ENCODE measurements at places on chromosomes 13 and 19.

DNA sequence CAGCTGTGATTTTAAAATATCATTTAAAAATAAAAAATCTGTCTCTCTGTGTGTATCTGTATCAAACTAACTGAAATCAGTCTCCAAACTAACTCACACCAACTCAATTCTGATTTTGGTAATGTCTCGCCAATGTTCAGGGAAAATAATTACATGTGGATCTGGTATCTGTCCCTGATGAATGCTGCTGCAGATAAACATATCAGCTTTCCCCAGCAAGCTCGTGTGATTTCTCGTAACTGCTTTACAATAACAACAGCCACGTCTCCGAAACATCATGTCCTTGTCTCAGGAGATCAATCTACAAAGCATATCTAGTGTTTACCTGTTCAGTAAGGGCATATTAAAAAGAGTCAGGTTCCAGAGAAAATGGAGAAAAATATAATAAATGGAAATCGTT is 129.0 kb downstream of the IRS2 start:
- no peak for DNase-seq

- DNase-seq, result peak; percentile 58
These were observed 21.0 kb downstream of the EPSTI1 start for GRCh38 chr13:42970824-42971690.

DNA sequence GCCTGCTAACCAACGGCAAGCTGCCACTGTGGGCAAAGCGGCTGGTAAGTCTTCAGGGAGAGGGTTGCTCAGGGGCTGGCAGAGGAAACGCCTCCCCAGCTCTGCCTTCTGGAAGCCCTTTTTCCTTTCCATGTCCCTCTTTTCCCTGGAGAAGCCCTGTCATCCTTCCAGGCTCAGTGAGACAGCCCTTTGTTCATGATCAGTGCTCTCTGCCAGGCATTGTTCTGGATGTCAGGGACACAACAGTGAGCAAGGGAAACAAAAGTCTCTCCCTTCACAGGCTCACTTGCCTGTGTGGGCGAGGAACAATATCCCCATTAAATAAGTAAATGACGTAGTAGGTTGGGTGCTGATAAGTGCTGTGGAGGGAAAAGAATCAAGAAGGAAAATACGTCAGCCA is 13.9 kb upstream of the OVOL3 start:
- no peak for DNase-seq

DNA sequence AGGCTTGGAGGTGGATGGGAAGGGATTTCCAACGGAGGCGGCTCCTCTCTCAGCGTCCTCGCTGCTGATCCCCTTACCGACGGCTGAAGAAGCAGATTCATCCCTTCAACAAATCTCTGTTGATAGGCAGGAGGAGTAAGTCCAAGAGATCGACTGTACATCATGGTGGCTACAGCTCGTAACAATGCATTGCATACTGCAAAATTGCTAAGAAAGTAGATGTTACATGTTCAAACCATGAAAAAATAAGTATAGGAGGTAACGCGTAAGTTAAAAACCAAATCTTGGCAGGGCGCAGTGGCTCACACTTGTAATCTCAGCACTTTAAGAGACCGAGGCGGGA is 468 bp upstream of the SLC39A3 start:
- DNase-seq, result no peak

DNA sequence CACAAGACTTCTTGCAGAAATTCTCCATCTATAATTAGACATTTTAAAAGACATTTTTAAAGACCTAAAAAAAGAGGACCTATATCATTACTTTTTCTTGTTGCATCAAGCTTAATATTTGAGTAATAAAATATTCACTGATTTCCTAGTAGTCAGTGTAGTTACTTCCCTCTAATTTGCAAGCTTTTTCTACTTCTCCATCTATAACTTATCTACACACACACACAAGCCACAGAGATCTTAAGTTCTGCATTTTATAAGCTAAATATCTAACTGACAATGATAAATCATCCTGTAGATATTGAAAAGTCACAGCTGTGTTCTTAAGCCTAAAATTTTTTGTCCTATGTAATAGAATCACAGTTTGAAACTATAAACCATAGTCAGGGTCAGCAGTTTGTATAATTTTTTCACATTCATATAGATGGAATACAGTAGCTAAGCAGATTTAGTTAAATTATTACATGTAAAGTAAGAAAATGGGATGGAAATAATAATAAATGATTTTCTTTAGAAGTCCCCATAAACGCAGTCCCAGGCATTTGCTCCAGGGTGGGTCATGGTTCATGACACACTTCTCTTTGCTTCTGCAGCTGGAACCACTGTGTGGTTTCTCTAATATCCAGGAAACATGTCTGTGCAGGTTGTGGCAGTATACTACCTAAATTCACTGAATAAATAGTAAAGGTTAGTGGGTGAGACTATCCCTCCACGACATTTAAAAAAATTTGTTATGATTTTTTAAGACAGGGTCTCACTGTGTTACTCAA is 60.2 kb downstream of the ESD start:
- peak; percentile 79 for DNase-seq

GRCh38 chr19:6473647-6474046 is 7.9 kb downstream of the DENND1C start:
- no peak for DNase-seq

DNA sequence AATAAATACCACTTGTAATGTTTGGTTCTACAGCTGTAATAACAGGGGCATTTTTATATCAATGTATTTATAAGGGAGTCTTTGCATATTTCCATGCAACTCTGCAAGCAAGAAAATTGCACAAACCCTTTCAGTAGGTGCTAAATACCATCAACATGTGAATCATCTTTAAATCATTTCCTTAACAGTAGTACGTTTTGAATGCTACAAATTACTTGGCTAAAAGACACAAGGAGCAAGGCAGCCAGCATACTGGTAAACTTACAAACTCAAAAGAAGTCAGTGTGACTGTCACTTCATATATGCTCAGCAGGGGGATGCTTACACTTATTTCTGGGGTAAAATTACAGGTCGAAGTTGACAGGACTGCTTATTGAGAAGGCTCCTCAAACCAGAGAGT is 402.4 kb downstream of the EFNB2 start:
- no peak for DNase-seq

GRCh38 chr13:44436589-44437337 is 63.1 kb downstream of the SERP2 start:
- DNase-seq, result peak; percentile 65

DNA sequence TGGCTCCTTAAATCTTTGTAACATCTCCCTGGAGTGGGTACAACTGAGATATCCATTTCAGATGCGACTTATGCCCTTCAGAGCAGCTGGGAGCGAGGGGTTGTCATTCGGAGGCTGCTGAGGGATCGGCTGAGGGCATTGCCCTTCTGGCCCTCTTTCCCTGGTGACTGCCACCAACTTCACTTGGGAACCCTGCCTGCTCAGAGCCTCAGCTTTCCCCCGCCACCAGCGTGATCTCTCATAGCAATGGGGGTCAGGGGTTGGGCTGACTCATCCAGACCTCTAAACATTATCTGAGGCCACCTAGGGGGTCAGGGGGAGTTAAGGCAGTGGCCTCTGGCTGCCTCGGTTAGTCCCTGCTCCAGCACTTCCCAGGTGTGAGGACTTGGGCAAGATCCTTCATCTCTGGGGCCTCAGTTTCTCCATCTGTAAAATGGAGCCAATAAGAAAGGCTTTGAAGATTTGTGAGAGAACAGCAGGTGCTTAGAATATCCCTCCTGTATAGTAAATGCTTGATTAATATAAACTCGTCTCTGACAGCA is 1.1 kb downstream of the PRX start:
- no peak for DNase-seq

- DNase-seq, result no peak
These were observed 143.6 kb upstream of the SERP2 start for GRCh38 chr13:44230071-44230470.

GRCh38 chr13:43877766-43878165 is 1.8 kb downstream of the CCDC122 start:
- no peak for DNase-seq

GRCh38 chr13:48532256-48532505 is 699 bp downstream of the RCBTB2 start:
- DNase-seq, result peak; percentile 74

DNA sequence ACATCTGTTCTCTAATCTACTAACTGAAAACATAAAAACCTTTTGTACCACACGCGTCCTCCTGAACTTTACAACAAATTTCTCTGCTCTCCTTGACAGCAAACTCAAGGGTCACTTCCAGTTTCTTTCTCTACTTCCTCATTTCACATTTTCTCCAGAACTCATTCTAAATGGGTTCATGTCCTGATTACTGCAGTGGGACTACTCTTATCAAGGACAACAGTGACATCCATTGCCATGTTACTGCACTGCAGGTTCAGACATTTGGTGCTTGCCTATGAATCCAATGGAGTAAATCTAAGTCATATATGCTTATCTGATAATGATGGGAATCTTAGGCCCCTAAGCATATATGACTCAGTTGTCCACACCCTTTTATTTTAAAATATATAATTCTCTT is 35.3 kb downstream of the FPR3 start:
- DNase-seq, result peak; percentile 93

DNA sequence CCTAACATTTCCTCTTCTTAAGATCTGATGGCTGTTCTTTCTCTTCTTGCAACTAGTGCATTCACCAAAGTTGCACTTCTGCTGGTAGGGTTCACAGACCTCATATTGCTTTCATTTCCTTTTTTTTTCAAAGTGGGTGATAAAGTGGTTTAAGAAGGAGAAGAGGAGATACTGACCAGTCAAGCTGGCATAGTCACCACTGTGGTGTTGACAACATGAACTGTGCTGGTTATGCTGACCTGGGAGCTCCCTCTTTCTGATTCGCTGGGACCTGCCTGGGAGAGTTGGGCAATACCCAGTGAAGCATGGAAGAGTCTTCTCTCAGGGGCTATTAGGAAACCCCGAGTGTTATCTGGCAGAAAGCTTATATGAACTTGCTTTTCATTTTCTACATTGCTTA is 222.9 kb downstream of the SLITRK5 start:
- DNase-seq, result peak; percentile 25

DNA sequence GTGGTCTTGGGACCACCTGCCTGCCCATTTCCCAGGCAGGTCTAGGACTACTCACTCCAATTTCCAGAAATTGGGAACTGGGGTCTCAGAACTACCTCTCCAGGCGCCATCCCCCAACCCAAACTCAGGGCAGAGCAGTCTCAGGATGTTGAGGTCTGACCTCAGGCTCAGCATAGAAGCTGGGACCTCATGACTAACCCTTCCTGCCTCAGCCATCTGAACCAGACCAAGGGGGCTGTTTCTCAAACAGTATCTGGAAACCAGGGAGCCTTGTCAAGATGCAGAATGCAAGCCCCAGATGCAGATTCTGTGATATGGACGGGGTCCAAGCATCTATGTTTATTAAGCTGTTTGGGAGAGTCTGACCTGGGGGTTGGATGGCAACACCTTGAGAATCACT is 1.3 kb downstream of the FBXW9 start:
- DNase-seq, result no peak

- DNase-seq, result no peak
These were observed 1.4 kb upstream of the PLIN4 start for GRCh38 chr19:4519521-4520277.

DNA sequence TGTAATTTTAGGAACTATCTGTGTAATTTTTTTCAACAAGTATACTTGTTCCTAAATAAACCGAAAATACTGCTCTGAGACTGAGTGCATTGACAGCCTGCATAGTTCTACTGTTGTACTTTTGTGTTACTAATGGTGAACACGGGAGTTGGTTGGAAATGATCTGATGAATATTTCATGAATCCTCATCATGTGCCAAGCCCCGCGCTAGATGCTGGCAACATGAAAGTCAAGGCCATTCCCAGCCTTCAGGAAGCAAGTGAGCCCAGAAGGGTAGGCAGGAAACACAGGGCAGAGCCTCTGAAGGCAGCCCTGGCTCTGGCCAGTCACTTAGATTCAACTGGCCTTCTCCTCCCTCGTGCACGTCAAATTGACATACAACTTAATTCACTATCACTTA is 106.1 kb downstream of the ABCC4 start:
- DNase-seq, result no peak

DNA sequence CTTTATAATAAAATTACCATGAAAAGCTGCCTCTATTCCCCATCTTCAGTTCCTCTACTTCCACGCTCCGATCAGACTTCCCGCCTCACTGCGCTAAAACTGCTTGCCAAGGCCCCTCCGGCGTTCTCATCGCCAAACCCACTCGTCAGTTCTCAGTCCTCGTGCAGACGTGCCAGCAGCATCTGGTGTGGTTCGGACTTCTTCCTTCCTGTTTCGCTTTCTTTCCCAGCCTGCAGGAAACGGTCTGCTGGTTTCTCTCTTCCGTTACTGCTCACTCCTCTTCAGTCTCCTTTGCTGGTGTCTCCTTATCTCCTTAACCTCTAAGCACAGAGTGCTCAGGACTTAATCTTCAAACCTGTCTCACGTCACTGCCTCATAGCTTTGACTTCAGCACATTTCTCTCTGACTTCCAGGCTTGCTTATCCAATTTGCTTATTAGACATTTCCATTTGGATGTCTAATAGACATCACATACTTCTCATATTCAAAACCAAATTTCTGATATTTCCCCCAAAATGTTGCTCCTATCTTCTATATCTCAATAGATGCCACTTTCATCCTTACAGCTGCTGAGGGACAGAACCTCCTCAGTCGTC is 40.3 kb downstream of the RCBTB2 start:
- DNase-seq, result peak; percentile 99

DNA sequence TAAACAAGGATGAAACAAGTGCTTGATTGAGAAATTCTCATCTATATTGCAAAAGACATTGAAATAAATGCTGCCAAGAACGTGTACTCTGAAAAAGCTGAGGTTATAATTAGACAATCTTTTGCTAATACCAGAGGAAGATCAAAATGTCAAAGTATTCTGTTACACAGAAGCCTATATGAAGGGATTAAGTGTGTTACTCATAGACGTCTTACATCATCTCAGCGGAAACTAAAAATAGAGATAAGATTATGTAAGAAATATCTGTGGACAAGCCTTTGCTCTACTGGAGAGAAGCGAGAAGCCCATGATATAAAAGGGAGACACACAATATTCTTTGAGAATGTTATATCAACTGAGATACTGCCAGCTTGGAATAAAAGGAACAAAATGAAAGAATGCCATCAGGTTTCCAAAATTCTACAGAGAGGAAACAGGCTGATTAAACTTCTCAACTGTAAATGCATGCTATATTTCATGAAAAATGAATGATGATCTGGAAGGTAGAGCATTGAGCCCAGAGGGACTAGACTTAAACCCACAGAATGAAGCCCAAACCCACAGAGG is 699.0 kb downstream of the GPC5 start:
- DNase-seq, result no peak

DNA sequence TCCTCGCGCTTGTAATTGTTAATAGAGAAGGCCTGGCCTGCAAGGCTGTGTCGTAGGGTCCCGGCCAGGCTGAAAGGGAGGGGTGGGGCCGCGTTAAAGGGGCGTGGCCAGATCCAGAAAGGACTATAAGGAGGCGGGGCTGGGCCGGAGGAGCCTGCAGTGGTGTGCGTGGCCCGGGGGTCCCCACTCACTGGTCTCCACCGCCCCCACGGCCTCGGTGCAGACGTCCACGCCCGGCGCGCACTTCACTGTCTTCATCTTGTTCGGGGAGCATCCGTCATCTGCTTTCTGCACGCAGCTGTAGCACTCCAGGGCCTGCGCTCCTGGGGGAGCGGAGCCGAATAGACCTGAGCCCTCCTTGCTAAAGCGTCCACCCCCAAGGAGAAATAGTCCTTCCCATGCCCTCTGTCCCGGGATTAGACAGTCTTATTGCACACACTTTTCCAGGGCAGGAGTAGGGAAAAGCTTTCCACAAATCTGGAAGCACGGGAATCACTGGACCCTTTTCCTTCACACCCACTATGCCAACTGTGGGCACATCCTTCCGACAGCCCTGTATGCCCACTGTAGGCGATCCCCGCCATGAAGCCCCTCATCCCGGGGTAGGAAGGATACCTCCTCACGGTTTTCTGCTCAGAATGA is 1.2 kb downstream of the LYPD3 start:
- no peak for DNase-seq

Measured in AML-193 (cell line).